Naive thymus-derived CD4-positive, alpha-beta T cell (primary cell): ENCODE measurements at places on chromosomes 6 and 20. TPM values are rescaled to one million over a fixed set of nuclear protein-coding genes. Genes with fewer than 3 reads are reported as not detected.

DNA sequence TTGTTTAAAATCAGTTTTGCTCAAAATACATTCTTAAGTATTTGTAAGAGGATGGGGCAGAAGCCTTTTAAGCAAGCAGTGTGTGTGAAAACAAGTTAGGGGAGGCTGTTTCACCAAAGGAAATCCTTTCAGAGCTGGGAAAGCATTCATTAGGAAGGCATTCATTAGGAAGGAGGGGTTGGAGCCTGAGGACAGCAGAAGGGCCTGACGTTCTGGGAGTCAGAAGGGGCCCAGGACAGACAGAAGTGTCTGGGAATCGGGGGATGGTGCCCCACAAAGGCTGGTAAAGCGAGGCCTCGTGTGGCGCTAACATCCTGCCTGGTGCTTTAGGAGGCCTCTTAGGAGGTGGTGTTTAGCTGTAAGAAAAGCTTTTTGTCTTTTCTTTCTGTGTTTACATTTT lies 80.6 kb upstream of the NXT1 start:
- DNase-seq, result no peak

GRCh38 chr6:127207591-127208120 lies 59.0 kb upstream of the RNF146 start:
- no peak for DNase-seq

DNA sequence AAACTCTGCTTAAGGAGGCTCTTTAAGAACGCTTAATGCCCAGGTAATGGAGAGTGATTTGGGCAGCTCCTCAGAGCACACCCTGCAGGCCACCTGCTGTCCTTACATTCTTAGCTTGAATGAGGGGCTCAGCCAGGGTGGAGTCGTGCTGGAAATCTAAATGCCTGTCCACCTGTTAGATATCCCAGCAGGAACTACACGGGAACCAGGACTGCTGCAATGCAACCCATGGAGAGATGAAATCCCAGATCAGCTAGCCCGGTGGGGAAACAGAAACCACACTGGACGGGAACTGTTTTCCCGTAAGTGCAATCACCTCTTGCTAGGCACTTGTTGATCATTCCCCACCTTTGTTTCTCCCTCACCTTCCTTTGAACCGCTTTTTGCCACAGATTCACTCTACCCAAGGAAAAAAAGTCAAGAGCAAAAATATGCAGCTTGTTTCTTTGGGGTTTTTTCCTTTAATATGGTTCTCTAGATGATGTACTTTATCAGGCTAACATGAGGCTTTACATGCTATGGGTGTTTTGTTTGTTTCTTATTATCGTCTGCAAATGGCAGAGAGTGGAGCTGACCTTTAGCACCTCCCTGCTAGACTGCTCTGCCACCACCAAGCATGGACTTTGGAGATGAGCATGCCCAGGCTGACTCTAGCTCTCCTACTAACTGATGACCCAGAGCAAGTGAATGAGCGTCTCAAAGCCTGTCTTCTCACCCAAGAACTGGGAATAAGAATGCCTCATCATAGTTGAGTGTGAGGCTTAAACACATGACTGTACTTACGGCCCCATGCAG lies 125.9 kb upstream of the TNFAIP3 start:
- no peak for DNase-seq

Gene OR12D3
- total RNA-seq, result not detected

Gene MPIG6B
- 0.12 and 0.15 TPM in 2 replicates for total RNA-seq

GRCh38 chr20:53099856-53100255 lies 127.7 kb downstream of the TSHZ2 start:
- DNase-seq, result no peak

DNA sequence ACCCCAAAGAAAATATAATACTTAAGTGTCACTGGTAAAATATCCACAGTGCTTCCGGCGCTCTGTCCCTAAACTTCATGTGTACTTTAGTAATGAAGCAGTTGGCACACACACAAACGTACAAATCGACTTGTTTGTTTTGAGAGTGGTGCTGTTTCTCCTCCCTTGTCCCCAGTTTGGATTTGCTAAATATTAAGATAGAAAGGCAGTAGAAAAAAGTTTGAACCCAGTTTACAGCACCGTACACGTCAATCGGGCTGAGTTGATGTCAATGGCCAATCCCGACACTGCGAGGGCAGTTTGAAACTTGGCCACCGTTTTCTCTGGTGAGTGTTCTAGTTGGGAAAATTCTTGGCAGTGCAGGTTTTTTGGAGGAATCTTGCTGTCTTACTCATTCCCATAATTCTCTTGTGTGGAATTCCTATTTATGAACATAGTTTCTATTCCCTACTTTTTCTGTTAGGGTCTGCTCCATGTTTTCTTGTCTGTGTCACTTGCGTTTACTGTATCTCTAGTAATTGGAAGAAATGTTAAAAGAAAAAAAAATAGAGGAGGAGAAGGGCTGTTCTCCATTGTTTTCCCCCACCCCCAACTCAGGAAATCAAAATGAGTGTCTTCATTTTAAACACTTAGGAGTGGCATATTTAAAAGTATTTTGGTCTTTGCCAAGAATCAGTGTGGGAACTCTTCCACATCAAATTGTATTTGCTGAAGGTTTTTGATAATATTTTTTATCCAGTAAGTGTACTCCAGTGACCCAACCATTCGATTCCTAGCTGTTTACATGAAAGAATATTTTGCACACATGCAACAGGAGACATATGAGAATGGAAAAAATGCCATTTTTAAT lies 72.3 kb downstream of the OR2B2 start:
- DNase-seq, result no peak

Gene PCSK2
- total RNA-seq, result not detected

- DNase-seq, result no peak
Observed at GRCh38 chr20:9114709-9115108, 45.8 kb downstream of the PLCB4 start.

- DNase-seq, result no peak
Observed at GRCh38 chr6:98871057-98871456, 36.7 kb downstream of the POU3F2 start.
